ENCODE measurements at places on chromosomes 11 and 22.

- DNase-seq: no peak
Measured at GRCh38 chr11:35146711-35147110, 7.7 kb downstream of the CD44 start.

DNA sequence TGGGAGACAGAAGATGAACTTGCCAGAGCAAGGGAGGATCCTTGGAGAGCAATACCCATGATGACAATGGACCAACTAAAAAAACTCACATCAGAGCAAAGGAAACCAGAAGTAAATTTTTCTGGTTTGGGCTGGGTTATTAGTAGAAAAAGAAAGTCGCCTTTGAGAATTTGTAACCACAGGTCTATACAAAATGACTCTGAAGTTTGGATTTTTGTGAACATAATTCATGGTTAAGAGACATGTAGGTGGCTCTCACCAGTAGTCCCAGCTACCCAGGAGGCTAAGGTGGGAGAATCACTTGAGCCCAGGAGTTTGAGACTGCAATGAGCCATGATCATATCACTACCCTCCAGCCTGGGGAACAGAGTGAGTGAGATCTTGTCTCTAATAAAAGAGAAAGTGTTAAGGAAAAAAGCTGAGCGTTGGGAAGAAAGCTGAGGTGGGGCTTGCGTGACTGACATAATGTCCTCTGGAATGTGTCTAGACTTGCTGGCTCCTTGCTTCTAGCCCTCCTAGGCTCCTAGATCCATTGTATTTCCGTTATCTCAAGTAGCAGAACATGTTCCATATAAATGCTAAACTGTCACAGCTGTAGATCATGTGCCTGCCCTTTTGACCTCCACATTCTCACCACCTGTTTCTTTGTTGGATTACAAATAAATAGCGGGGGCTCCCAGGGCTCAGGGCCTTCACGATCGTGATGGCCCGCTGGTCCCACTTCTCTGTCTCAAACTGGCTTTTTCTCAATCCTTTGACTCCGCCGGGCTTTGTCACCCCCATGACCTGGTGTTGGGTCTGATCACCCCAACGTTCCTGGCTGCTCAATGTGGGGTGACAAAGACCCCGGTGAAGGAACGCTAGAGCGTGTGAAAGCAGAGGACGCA, 56.2 kb upstream of the SC5D start:
- no peak for DNase-seq

GRCh38 chr22:29163808-29164207, 41.9 kb upstream of the EMID1 start:
- no peak for DNase-seq

DNA sequence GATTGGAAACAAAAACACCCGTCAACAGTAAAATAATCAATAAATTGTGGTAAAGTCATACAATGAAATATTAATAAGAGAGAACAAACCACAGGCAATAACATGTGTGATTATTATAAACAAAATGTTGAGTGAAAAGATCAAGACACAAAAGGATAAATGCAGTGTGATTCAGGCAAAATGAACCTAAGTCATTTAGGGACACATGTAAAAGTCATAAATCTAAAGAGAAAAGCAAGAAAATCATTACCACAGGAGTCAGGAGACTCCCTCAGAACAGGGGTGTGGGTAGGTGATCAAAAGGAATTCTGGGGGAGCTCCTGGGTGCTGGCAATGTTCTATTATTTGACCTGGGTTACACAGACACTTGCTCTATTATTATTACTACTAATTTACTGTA, 47.9 kb upstream of the PPP2R1B start:
- DNase-seq: no peak

GRCh38 chr11:108754901-108755625, 90.2 kb downstream of the DDX10 start:
- DNase-seq: no peak
